ENCODE measurements at places on chromosomes 11 and 22.

- no peak for DNase-seq
Measured at GRCh38 chr11:45658292-45658991, 7.0 kb downstream of the CHST1 start.

- no peak for DNase-seq
Measured at GRCh38 chr22:46970411-46971098, 208.1 kb downstream of the TBC1D22A start.

DNA sequence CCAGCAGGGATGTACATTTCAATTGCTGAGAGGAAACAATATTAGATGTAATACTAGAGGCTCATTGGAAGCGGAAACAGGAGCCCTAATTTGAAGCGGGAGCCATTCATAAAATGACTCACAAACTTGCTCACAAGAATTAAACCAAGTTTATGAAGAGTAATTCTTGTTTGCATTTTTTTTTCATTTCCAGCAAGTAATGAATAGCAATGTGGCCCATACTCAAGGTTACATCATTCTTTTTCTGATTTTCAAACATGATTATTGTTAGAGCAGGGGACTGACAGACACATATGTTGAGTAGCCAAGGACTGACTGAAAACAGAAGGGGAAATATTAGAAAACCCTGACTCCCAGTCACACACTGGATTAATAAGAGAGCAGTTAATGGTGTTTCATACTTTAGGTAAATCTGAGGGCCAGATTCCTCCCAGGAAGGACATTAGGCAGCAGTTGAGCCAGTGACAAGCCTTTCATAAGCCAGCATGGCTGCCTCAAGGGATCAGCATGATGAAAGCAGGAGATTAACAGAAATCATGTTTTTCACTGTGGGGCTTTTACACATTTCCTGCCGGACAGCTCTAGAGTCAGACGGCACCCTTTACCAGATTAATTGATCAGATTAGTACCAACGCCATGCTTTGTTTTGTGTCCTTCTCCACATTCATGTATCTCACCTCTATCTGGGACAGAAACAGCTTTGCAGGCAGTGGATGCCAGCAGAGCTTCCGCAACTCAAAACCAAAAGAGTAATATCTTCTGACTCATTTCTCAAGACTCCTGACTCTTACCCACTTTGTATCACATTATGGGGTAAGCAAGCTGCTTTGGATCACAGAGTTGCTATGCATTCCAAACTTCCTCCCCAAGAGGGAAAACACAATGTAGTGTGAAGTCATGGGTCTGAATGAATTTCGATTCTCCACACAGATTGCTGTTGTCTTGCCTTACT lies 831.6 kb downstream of the KCNA4 start:
- no peak for DNase-seq

GRCh38 chr11:35487532-35488078 lies 37.8 kb downstream of the PAMR1 start:
- no peak for DNase-seq

DNA sequence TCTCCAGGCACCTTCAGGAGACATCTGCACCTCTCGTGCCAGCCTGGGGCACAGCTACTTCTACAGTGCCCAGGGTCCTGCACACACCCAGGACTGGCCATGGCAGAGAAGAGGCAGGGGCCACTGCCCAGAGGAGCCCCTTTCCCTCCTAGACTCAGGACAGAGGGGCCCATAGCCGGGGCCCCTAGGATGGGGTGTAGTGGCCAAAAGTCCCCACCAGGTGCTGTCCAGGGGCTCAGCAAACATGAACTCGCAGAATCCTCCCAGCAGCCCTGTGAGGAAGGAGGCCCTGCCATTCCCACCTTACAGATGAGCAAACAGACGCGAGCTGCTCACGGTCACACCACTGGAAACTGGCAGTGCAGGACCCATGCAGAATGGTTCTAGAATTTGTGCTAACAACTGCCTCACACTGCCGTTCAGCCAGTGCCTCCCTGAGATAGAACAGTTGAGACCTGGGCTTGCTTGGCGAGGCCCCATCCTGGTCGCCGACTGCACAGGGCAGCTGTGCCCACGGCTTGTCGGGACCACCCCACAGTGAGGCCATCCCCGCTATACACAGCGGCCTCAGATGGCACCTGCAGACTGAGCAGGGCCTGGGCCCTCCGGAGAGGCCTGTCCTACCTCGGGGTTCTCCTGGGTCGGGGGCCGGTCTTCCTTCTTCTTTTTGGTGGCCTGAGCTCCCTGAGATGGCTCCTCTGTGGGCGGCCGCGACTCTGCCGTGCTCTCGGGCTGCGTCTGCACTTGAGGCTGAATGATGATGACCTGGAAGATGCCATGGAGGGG lies 96.4 kb downstream of the PHF21B start:
- DNase-seq: no peak

- no peak for DNase-seq
Measured at GRCh38 chr11:39910087-39910486, 1549.4 kb downstream of the LRRC4C start.

DNA sequence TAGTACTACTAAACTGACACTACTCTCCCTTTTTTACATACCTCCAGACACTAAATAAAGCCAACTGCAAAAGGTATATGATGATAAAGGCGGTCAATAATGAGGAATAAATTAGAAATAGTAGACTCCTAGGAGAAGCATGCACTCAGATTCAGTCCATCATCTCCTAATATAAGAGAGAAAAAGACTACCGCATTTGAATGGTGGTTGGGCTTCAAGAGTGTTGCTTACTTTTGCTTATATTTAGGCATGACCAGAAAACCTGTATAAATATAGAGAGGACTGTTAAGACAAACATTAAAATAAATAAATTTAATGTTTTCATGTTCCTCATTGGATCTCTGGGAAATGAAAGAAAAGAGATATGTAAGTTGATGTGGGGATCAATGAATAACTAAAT lies 1137.0 kb downstream of the FAM181B start:
- no peak for DNase-seq

DNA sequence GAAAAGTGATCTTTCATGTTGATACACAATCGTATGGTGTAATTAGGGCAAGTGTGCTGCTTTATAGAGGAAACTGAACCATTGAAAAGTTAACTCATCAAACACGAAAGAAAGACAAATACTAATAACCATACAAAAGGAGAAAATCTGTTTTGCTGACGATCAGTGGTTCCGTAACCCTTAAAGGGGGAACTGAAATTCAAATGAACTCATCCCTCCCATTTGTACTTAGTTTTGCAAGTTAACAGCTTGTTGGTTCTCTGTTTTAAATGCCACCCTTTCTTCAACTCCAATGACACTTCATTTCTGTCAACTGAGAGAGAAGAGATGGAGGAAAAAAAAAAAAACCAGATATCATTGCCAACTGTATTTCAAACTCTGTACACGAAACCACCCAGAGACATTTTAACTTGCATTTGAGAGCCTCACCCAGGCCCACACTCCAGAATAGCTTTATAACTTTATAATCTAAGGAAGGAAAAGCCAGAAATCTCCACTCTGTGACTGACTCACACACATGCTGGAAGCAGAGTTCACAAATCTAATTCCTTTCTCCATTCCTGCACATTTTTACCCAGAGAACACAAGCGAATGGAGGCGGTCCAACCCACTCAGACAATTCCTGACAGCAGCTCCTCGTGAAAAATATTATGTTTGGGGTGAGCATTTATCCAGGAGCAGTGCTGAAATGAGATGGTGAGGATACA lies 17.4 kb upstream of the CSNK2A3 start:
- no peak for DNase-seq

- no peak for DNase-seq
Measured at GRCh38 chr22:31244046-31244942, 32.2 kb downstream of the LIMK2 start.
